ENCODE measurements at places on chromosomes 3 and 15. TPM values are rescaled to one million over a fixed set of nuclear protein-coding genes. Genes with fewer than 3 reads are reported as not detected.
A peak's percentile ranks its signal among the peaks of the same experiment; 100 is the strongest.

Gene SPSB4
- total RNA-seq, result 1.3 TPM

- H3K4me3 ChIP-seq, result no peak overlapping the region
- peak; percentile 43 for DNase-seq
- H3K27ac ChIP-seq, result peak overlapping the region; percentile 72
- H3K4me1 ChIP-seq, result peaks cover 12% of the 10 kb centered on the region
Observed at GRCh38 chr15:51132384-51133139, 37.9 kb upstream of the TNFAIP8L3 start.

- H3K36me3 ChIP-seq, result no peaks in the 10 kb centered on the region
- DNase-seq, result no peak
- H3K4me3 ChIP-seq, result no peak overlapping the region
- H3K27me3 ChIP-seq, result no peaks in the 10 kb centered on the region
Observed at GRCh38 chr15:48590723-48591122, 54.8 kb downstream of the FBN1 start.

- no peaks in the 10 kb centered on the region for H3K36me3 ChIP-seq
- no peak for DNase-seq
- no peak overlapping the region for H3K4me3 ChIP-seq
- H3K27ac ChIP-seq, result peak overlapping the region; percentile 87
Observed at GRCh38 chr15:84658788-84659411, 901 bp upstream of the NMB start.

DNA sequence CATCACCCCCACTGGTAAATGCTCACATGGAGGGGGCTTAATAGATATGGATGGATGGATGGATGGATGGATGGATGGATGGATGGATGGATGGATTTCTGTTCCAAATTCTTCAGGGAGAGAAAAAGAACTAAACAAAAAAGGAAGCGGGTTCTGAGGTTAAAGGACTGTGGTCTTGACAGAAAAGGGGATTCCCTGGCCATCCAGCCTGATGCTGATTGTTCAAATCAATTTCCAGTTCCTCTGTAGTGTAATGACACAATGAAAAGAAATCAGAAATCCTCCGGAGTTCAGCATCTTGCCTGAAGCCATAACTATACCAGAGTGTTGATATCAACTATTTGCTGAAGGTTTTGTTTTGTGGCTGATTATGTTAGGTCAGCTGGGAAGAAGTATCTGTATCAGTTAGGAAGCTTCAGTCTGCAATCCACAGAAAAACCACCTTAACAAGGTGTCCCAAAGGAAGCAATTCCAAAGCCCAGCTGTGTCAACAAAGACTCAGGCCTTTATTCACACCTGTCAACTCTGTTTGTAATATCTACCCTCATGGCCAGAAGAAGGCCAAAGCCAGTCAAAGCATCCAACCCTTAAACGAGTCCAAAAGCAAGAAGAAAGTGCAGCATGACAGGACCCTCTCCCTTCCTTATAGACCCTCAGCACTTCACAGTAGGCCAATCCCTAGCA lies 24.5 kb upstream of the RASA2 start:
- no peak for DNase-seq
- no peaks in the 10 kb centered on the region for H3K36me3 ChIP-seq
- no peak overlapping the region for H3K27ac ChIP-seq
- H3K27me3 ChIP-seq, result no peaks in the 10 kb centered on the region
- H3K4me1 ChIP-seq, result no peaks in the 10 kb centered on the region

DNA sequence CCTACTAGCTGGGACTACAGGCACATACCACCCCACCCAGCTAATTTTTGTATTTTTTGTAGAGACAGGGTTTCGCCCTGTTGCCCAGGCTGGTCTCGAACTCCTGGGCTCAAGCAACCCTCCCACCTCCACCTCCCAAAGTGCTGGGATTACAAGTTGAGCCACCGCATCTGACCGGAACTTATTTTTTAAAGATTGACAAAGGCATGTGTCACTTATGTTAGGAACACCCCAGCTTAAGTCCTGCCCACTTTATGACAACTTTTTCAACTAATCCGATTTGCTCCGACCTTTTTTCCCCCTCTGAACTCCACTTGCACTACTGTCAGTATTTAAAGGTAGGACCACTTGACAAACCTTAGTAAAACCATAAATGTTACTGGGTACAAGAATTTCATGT lies 211.6 kb upstream of the NR2E3 start:
- H3K4me1 ChIP-seq, result peaks cover 35% of the 10 kb centered on the region
- no peaks in the 10 kb centered on the region for H3K36me3 ChIP-seq
- no peak for DNase-seq
- H3K27me3 ChIP-seq, result no peaks in the 10 kb centered on the region
- H3K4me3 ChIP-seq, result no peak overlapping the region

GRCh38 chr15:45829336-45830153 lies 194.7 kb downstream of the SQOR start:
- no peaks in the 10 kb centered on the region for H3K4me1 ChIP-seq
- H3K4me3 ChIP-seq, result no peak overlapping the region
- no peaks in the 10 kb centered on the region for H3K36me3 ChIP-seq
- H3K27ac ChIP-seq, result no peak overlapping the region

DNA sequence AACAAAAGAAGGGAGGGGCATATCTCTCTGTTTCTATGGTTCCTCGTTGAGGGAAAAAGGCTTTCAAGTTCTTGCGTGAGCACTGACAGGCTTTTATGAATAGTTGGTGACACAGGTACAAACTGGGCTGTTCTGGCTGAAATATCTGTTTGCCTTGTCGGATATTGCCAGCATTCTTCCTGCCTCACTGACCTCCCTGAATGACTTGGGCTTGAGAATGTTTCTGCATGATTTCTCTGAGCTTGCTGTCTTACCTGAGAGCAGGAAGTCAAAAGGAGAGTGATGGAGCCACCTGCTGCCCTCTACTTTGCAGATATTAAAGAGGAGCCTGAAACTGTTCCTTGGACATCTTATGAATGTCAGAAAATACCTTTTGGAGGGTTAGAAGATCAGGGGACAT lies 4.8 kb downstream of the GCNT3 start:
- no peaks in the 10 kb centered on the region for H3K27me3 ChIP-seq
- H3K4me3 ChIP-seq, result no peak overlapping the region
- H3K4me1 ChIP-seq, result no peaks in the 10 kb centered on the region
- no peaks in the 10 kb centered on the region for H3K36me3 ChIP-seq
- DNase-seq, result peak; percentile 43

Gene TICRR
- 2.3 TPM for total RNA-seq

Gene HHATL
- total RNA-seq, result not detected

DNA sequence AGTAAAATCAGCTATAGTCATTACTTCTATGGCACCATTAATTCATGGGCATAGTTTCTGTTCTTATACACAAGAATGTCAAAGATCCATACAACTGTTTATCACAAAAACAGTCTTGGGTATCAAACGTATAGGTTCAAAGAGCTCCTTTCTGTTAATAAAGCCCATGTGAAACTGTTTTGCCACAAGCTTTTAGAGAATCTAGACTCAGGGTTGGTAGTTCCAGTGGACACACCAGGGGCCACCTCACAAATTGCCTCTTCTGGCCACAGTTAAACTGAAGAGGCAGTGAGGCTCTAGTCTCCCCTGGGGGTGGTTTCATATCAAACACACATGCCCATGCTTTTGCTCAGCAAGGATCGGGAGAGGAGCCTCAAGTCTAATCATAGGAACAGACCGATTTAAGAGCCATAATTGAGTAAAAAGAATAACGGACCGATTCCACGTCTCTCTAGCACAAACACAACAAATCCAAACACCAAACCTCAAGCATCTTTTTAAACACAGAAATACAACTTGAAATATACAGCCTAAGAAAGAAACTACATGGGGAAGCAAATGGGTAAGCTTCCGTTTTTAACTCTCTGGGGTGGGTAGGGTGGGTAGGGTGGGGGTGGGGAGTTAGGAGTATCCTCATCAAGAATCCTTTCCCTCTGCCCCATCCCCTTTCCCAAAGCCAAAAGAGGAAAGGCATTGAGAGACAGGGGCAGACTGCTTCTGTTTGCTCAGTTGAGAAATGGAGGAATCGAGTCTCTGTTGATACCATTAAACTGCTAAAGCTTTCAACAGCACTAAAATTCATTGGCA lies 443.3 kb downstream of the MAGI1 start:
- H3K27ac ChIP-seq, result no peak overlapping the region
- H3K4me3 ChIP-seq, result no peak overlapping the region
- DNase-seq, result no peak
- peaks cover 5% of the 10 kb centered on the region for H3K27me3 ChIP-seq
- H3K4me1 ChIP-seq, result no peaks in the 10 kb centered on the region

DNA sequence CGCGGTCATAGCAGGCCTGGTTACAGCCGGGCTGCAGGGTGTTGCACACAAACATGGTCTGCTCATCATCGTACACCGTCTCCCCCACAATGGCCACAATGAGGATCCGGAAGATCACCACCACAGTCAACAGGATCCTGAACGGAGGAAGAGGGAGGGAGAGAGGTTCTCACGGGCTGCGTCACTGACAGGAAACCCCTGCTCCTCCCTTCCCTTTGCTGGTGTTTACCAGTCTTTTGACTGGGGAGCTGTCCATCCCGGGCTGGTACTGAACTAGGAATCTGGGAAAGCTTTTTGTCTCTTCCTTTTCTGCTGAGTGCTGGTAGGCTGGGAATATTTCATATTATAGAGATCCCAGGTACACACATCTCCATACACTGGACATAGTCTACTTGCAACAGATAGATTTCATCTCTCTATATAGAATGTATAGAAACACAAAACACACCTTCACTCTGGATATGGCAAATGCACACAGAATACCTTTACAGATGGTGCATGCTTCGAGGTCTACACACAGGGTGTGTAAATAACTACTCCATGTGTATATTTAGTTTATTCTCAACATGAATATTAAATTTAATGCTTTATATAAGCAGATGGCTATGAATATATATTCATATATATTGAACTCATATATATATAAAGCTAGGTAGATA lies 1.4 kb downstream of the GJD2 start:
- peaks cover 5% of the 10 kb centered on the region for H3K4me1 ChIP-seq
- H3K27me3 ChIP-seq, result peaks cover 55% of the 10 kb centered on the region
- no peak overlapping the region for H3K4me3 ChIP-seq
- peak; percentile 78 for DNase-seq
- no peak overlapping the region for H3K27ac ChIP-seq

Gene KNG1
- 88.9 TPM for total RNA-seq

- no peak for DNase-seq
- no peak overlapping the region for H3K4me3 ChIP-seq
- H3K36me3 ChIP-seq, result no peaks in the 10 kb centered on the region
- no peak overlapping the region for H3K27ac ChIP-seq
- peaks cover 14% of the 10 kb centered on the region for H3K4me1 ChIP-seq
Observed at GRCh38 chr3:69209413-69209812, 87.0 kb upstream of the LMOD3 start.

DNA sequence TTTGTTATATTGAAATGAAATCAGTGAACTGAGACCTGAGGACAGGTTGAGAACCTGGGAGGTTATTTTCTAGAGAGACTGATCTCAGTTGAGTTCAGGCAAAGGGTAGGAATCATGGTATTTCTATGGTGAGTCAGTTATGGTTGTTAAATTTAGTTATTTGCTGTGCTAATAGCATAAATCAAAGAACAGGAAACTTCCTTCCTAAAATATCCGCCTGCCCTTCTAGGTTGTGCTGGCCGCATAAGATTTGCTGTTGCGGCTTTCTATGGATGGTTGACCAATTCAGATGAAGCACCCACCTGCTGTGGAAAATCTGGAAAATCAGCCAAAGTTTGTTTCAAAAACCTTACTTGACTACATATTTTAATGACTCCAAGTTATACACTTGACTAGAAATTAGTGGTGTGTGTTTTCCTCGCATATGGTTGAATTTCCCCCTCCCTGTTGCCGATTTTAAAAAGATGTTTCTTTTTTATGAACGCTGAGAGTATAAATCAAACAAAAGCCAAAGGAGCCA lies 52.6 kb downstream of the PLCL2 start:
- no peaks in the 10 kb centered on the region for H3K4me1 ChIP-seq
- no peaks in the 10 kb centered on the region for H3K27me3 ChIP-seq
- no peaks in the 10 kb centered on the region for H3K36me3 ChIP-seq
- H3K27ac ChIP-seq, result no peak overlapping the region
- H3K4me3 ChIP-seq, result no peak overlapping the region

Gene SUCLG2
- 87.7 TPM for total RNA-seq

Gene GOLGA8J
- 0.13 TPM for total RNA-seq
